ELR (cell line): ENCODE measurements at places on chromosomes 2 and 18.

DNA sequence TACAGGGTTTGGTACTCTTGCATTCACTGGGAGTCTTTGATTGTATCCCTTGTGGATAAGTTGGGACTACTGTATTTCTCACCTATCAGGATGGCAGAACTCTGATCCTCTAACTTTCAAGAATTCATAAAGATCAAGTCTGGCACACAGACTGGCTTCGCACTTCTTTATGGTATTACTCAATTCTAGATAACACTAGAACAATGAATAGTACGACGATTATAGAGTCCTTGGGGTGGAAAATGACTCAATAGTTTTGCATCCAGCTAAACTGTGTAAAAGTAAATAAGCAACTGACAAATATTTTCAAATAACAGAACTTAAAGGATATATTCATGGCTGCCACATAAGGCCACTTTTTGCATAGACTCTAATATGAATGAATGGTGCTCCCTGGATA is 103.4 kb upstream of the MEX3C start:
- DNase-seq: no peak

DNA sequence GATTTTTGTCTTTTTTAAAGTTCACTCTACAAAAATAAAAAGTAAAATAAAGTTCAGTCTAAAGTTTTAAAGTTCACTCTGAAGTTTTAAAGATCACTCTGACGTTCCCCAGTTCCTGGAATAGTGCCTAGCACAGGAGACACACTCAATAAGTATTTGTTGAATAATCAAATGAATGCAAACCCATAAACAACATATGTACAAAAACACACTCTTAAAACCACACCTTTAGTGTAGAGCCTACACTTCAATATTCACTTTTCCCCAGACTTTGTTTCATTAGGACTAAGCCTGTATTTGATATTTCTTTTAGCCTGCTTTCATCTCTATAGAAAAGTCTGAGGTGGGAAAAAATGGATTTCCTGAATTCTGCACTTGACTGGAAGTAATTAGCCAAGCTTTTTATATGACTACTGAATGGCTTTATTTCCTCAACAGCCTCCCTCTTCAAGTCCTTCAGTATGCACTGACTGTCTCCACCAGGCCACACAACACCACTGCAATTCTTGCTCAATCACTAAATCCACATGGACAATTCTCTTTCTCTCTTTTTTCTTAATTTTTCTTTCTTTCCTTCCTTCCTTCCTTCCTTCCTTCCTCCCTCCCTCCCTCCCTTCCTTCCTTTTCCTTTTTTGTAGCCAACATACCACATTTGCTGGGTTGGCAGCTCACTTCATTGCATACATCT is 104.6 kb downstream of the SS18 start:
- DNase-seq: no peak

DNA sequence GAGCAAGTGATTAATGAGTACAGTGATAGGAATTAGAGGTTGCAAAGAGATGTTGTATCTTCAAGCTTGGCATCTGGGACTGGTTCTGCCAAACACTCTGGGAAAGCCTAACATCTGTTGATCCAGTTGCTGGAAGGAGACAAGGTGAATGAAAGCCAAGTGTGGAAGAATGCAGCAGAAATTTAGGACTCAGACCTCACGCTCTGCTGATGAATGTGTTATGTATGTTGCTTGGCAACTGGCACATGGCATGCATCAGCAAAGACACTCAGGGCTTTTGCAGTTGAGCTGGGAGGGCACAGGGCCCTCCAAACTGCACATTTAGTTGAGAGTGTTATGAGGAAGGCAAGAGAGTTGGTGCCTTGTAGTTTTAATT is 105.5 kb downstream of the COLEC12 start:
- DNase-seq: peak; percentile 88

DNA sequence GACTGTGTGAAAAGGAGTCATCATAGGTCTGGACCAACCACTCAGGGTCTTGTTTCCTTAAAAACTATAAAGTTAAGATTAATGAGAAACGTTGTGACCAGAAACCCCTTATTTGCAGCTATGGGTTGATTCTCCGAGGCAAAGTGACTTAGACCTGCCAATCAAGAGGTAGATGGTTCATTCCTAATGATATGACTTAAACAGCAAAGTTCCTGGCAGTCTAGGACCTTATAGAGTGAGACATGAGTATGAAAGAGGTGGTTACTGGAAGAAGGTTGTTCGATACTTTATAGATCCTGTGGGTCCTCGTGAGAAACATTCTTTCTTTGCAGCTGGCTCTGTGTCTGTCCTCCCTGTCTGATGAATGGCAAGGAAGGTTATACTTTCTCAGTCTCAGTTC is 8.0 kb downstream of the SFXN5 start:
- DNase-seq: peak; percentile 26

DNA sequence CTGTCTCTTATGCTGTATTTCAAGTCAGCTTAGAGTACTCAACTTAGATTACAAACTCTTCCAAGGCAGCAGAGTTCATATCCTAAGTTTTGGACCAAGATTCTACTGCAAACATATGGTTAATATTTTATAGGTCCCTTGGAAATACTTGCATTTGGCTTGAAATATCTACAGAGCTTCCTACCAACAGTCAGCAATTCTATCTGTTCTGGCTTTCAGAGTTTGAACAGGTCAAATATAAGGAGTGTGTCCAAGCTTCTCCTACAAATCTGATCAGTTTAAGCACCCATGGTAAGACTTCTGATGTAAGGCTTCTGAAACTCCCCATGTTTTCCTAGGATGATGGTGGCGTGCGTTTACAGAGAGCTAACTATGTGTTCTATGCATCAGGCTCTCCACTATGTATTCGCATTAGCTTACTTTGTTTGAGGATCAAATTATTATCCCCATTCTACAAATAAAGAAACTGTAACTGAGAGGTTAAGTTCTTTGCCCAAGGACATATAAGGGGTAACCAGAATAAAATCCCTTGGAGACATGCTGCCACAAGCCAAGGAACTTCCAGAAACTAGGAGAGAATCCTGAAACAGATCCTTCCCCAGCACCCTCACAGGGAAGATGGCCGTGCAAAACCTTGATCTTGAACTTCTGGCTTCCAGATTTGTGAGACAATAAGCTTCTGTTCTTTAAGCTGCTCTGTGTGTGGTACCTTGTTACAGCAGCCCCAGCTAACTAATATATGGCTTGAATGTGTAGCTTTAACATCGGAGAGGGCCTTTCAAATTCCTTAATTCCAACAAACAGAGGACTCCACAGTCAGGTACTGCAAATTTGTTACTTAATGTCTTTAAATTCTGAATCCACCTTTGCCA is 55.1 kb downstream of the ATP8B1 start:
- DNase-seq: no peak

DNA sequence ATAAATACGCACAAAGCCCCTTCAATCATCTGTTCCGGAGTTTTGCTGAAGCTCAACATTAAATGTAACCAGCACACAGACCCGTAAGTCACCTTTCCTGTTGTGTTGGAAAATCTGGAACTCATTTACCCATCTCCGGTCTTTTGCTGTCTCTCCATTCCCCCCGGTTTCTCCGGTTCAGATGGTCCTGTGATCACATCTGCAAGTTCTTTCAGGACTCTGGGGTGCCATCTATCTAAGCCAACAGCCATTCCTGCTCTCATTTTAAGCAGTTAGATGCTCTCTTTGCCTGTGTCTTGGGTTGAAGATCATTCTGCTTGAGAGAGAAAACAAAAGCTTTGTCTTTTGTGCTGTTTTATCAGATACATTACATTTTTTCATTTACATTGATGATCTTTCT is 91.7 kb upstream of the TGIF1 start:
- DNase-seq: no peak

DNA sequence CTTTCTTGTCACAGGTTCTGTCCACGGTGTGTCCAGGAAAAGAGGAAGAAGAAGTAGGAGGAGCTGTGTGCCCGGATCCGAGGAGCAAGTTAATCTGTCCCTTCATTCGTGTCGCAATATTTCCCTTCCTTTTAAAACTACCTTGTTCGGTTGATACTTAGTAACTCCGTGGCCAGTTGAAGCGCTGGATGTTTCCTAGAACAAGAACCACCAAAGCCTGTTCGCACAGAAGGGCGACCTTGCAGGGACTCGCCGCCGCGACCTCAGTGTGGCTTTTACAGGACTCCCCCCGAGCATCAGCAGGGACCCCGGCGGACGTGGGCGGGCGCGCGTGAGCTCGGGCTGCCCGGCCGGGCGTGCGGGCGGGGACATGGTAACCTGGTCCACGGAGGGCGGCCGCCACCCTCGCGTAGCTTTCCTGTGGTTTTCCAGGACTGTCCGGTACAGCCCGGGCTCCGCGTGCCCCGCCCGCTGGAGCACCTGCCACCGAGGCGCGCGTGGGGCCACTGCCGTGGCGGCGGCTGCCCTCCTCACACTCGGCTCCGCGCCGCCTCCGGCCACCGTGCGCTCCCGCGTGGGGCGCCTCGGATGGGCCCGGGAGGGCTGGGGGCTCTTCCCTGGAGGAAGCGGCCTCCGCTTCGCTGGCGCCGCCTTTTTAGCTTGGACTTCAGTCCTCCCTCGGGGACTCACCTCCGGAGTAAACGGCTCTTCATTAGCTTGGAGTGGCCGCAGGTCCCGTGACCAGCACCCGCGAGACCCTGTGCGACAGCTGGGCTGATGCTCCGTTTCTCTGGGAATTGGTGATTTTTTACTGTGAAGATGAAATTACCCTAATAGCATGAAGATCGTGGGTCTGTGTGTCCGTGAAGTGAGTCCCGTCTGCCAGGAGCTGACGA is 9.2 kb upstream of the D2HGDH start:
- DNase-seq: no peak

DNA sequence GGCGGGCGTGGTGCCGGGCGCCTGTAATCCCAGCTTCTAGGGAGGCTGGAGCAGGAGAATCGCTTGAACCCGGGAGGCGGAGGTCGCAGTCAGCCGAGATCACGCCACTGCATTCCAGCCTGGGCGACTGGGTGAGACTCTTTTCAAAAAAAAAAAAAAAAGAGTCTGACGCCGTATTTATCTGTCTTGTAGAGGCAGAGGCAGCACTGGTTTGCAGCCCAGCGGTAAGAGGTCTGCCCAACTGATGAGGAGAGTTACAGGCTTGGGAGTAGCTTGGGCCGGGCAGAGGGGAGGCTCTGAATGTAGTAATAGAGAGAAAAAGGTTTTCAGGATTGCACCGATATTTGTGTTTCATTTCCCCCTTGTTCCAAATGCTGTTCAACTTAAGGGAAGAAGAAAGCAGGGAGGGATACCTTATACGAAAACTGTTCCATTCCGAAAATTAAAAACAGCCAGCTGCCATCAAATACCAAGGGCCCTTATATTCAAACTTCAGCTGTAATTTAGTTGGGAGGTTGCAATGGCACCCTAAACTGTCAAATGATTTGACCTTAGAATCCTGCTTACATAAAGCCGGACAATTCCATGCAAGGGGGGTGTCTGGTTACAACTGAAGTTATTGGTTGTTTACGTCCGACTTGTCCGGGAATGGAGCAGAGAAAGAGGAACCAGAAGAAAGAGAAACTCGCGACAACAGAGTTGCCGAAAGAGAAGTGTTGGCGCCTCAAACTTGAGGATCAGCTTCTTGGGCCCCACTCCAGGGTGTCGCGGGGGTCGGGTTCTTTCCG is 9.2 kb upstream of the SP9 start:
- DNase-seq: no peak

- DNase-seq: no peak
Measured at GRCh38 chr2:226337941-226338600, 461.5 kb downstream of the IRS1 start.

- no peak for DNase-seq
Measured at GRCh38 chr2:129812071-129812470, 167.4 kb upstream of the RAB6C start.

GRCh38 chr2:179594268-179595112 is 266.9 kb downstream of the ZNF385B start:
- no peak for DNase-seq

DNA sequence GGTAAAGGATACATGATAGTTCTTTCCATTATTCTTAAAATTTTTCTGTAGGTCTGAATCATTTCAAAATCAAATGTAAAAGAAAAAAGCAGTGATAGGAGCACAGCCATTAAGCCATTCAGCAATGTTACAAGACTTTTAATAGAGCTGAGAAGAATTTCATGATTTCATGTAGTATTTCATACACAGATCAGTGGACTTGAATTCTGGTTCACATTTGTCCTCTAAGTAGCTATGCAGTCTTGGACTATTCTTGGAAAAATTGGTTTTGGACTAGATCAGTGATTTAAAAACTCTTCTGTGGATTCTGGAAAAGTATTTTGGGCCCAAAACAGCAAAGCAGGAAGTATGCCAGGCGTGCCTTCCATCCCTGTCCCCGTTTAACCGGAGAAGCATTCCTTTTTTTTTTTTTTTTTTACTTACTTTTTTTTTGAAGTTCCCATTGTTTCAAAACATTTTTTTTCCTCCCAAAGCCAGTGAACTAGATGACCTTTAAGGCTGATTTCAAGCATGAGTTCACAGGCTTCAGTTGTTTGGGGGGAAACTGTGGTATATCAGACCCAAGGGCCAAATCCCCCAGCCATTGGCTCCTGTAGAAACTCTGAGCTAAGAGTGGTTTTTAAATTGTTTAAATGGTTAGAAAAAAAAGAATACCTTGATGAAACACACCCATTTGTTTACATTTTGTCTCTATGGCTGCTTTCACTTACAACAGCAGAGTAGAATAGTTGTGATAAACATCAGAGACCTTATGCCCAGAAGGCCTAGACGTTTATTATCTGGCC is 17.5 kb upstream of the POLI start:
- DNase-seq: no peak

- peak; percentile 63 for DNase-seq
Measured at GRCh38 chr2:160368988-160369930, 124.3 kb downstream of the RBMS1 start.

DNA sequence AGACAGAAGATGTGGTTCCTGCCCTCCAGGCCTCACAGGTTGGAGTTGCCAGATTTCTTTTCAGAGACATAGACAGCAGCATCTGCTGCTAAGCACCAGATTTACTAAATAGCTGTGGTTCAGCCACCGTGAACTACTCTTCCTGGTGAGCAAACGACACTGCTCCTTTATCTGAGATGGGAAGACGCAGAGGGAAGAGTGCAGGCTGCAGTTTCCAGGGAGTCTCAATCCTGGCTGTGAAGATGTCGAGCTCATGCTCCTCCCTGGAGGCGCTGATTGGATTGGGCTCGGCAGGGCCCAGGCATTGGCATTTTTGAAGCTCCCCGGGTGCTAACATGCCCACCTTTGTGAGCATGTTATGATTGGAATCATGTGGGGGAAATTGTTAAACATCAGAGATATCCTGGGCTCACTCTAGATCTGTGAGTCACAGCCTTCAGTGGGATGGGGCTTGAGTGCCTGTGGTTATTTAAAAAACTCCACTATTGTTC is 314.8 kb downstream of the TSN start:
- no peak for DNase-seq

DNA sequence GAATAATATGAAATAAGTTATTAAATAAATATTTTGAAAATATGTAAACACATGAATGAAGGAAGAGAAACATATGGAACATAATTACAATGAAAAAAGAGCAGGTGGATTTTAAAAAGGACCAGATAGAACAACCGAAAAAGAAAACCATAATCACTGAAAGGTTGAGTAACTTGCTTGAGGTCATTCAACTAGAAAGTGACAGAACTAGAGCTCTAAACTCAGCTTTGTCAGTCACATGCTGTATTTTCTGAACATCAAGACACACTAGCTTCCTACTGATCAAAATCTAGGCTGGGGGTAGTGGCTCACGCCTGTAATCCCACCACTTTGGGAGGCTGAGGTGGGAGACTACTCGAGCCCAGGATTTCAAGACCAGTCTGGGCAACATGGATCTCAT is 30.0 kb upstream of the ITGAV start:
- DNase-seq: no peak

- peak; percentile 58 for DNase-seq
Measured at GRCh38 chr2:159139216-159139933, 147.1 kb downstream of the WDSUB1 start.

GRCh38 chr2:35281702-35282101 is 1073.9 kb upstream of the CRIM1 start:
- no peak for DNase-seq
